Hair follicular keratinocyte (primary cell): ENCODE measurements at places on chromosomes 5 and 9. TPM values are rescaled to one million over a fixed set of nuclear protein-coding genes. Genes with fewer than 3 reads are reported as not detected.

Gene FBN2
- total RNA-seq = 29.7 and 51.2 TPM in 2 replicates

Gene MEIKIN
- not detected in 2 replicates for total RNA-seq

Gene GNPDA1
- 37.0 and 66.0 TPM in 2 replicates for total RNA-seq

Gene ROPN1L
- total RNA-seq = 0.08 TPM in 1 of 2 replicates, not detected in the other

Gene ADCY2
- not detected in 2 replicates for total RNA-seq

Gene PARP8
- total RNA-seq = 7.6 and 8.8 TPM in 2 replicates

Gene CDX1
- not detected in 2 replicates for total RNA-seq

Gene PCDHGB4
- total RNA-seq = 1.5 and 3.7 TPM in 2 replicates

Gene DMRT3
- not detected in 2 replicates for total RNA-seq

Gene FRMPD1
- total RNA-seq = under 0.01 TPM in 1 of 2 replicates, not detected in the other

Gene MIGA2
- 15.8 and 18.7 TPM in 2 replicates for total RNA-seq

Gene SEMA6A
- total RNA-seq = 0.11 and 0.39 TPM in 2 replicates

Gene GZMA
- total RNA-seq = not detected in 2 replicates

Gene FAM13B
- total RNA-seq = 3.1 and 4.9 TPM in 2 replicates

Gene DEPDC1B
- 13.4 and 31.8 TPM in 2 replicates for total RNA-seq

Gene DOCK2
- total RNA-seq = 0.27 and 1.3 TPM in 2 replicates

Gene CER1
- not detected in 2 replicates for total RNA-seq

Gene GABRB2
- not detected in 2 replicates for total RNA-seq

Gene CCDC107
- total RNA-seq = 17.2 and 18.8 TPM in 2 replicates

Gene AGPAT2
- 52.2 and 74.0 TPM in 2 replicates for total RNA-seq

Gene ARID3C
- 0.31 TPM in 1 of 2 replicates, not detected in the other for total RNA-seq

Gene SPARC
- 148 and 214 TPM in 2 replicates for total RNA-seq

Gene IFNE
- 0.76 and 2.3 TPM in 2 replicates for total RNA-seq

Gene DND1
- 0.78 and 1.6 TPM in 2 replicates for total RNA-seq

Gene DOCK8
- total RNA-seq = 0.08 and 2.7 TPM in 2 replicates

Gene CCIN
- total RNA-seq = not detected in 2 replicates
